ENCODE measurements at places on chromosomes 2 and 18. TPM values are rescaled to one million over a fixed set of nuclear protein-coding genes. Genes with fewer than 3 reads are reported as not detected.

DNA sequence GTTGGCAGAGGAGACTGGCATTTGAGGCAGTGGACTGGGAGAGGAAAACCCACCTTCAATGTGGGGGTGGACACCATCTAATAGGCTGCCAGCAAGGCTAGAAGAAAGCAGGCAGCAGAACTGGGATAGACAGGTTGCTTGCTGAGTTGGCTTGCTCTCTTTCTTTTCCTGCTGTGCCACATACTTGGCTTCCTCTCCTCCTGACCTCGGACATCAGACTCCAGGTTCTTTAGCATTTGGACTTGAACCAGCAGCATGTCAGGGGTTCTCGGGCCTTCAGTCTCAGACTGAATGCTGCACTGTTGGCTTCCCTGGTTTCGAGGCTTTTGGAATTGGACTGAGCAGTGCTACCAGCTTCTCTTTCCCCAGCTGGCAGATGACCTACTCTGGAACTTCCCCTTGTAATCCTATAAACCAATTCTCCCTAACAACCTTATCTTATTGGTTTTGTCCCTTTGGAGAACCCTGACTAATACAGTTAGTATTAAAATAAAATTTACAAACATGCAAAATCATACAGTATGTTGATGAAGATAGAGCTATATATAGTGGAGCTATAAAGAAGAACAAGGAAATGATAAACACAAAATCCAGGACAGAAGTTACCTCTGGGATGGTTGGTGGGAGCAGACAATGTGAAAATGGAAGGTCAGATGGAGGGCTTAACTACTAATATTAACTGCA, 15.9 kb downstream of the DSEL start:
- no peak overlapping the region for H3K4me3 ChIP-seq
- H3K27me3 ChIP-seq: no peaks in the 10 kb centered on the region
- H3K4me1 ChIP-seq: no peaks in the 10 kb centered on the region
- no peak overlapping the region for H3K27ac ChIP-seq
- no peak for DNase-seq

DNA sequence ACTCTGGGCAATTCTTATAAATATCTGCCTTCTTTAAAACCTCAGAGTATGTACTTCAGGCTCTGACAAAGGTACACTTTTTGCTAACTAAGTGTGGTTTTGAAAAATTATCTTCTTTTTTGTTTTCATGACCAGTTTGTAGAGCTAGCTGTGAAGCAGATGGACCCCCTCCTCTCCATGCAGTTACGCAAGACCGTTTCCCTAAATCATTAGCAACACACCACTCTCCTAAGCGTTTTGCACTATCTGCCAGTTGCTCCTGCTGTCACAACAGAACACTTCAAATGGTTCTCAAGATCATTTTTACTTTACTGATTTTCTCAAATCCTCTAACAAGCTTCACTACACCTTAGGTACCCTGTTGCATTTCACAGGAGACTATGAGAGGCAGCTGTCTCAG, 53.3 kb downstream of the GULP1 start:
- H3K27me3 ChIP-seq: no peaks in the 10 kb centered on the region
- no peak overlapping the region for H3K27ac ChIP-seq
- no peak for DNase-seq
- H3K4me1 ChIP-seq: peaks cover 4% of the 10 kb centered on the region
- H3K4me3 ChIP-seq: no peak overlapping the region
- H3K36me3 ChIP-seq: no peaks in the 10 kb centered on the region

Gene TRABD2A
- total RNA-seq: 1.4 TPM

Gene IL36RN
- not detected for total RNA-seq

DNA sequence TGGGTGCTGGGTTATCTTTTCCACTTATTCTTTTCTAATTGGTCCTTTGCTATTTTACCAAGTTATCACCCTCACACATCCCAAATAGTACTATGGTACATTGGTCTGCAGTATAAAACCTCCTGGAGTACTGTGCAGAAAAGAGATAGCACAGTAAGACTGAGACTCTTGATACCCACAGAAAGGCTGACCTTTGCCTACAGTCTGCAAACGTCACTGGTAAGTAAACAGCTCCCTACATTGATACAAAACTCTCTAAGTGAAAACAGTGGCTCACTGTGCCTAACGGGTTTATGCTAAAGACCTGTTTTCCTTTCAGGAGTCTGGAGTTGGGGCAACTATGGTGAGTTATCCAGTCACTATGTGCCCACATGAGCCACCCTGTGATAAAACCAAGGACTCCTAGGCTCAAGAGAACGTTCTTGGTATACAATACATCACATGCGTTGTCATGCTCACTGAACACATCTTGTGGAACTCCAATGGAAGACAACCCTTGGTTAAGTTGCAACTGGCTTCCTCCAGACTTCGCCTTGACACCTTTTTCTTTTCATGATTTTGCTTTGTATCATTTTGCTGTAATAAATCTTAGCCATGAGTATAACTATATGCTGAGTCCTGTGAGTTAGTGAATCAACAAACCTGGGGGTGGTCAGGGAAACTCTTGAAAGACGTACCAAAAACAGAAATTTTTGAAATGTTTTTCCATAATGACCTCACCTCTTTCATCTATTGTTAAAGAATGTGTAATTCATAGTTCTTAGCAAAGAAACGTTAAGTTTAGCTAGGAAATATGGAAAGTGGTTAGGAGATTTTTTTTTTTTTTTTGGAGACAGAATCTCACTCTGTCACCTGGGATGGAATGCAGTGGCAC, 104.9 kb downstream of the C2orf74 start:
- H3K4me3 ChIP-seq: no peak overlapping the region
- H3K36me3 ChIP-seq: peaks cover 49% of the 10 kb centered on the region
- no peaks in the 10 kb centered on the region for H3K4me1 ChIP-seq
- no peak for DNase-seq

- H3K27ac ChIP-seq: peak overlapping the region; percentile 17
- DNase-seq: peak; percentile 81
- no peaks in the 10 kb centered on the region for H3K27me3 ChIP-seq
- H3K4me3 ChIP-seq: peak overlapping the region; percentile 12
Measured at GRCh38 chr2:188024811-188025210, 266.9 kb upstream of the GULP1 start.

Gene ACMSD
- total RNA-seq: not detected

- no peak overlapping the region for H3K4me3 ChIP-seq
- H3K36me3 ChIP-seq: no peaks in the 10 kb centered on the region
- H3K4me1 ChIP-seq: peaks cover under 1% of the 10 kb centered on the region
Measured at GRCh38 chr2:46816846-46817726, 98.5 kb downstream of the MCFD2 start.

- H3K4me1 ChIP-seq: no peaks in the 10 kb centered on the region
- DNase-seq: no peak
- no peaks in the 10 kb centered on the region for H3K27me3 ChIP-seq
- H3K27ac ChIP-seq: no peak overlapping the region
Measured at GRCh38 chr2:241479026-241479898, 29.1 kb downstream of the STK25 start.

Data from SJCRH30 (cell line).